ENCODE measurements at places on chromosomes 12 and 14.

- no peak for DNase-seq
Observed at GRCh38 chr14:40368314-40368713, 936.1 kb upstream of the FBXO33 start.

GRCh38 chr12:124513297-124513867 lies 54.0 kb downstream of the NCOR2 start:
- no peak for DNase-seq

DNA sequence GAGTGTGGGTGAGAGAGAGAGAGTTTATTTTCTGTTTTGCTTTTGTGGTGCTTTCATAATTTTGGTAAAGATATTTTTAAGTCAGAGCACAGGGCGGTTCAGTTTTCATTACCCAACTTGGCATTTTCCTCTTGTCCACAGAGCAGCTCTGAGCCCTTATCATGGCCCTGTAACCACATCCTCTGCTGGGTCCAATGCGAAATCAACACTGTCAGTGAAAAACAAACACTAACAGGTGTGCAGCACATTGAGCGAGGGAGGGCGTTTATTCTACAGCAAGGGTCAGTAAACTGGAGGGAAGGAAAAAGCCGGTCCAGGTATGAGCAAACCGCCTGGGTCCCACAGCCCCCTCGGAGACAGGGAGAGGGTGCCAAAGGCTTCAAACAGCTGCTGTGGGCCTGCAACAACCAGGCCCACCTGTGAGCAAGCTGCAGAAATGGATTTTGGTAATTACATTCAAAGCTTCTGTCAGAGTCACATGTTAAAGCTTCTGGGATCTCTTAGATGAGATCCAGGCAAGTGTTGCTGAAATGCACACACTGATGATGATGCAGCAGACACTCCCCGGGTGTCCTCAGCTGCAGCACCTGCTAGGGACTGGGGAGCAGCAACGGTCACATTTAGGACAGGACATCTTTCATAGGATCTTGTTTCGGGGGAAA lies 132.7 kb upstream of the DYRK2 start:
- DNase-seq, result no peak

- no peak for DNase-seq
Observed at GRCh38 chr14:89858089-89858488, 96.4 kb downstream of the EFCAB11 start.

DNA sequence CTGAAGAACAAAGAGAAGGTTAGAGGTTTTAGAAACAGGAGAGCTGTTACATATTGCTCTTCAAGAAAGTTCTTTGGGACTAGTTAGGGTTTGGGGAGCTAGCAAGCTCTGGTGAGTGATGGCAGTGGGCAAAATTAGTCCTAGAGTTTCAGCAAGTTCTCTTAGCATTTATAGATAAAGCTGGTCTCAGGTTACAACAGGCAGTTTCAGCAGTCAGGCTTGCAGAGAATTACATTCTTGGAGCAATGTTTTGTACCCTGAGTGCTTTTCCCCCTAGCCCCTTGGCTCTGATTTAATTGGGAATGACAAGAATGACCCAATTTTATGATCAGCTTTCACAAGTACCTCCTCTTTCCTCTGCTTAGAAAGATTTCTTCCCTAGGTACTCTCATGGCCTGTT lies 21.4 kb upstream of the EID3 start:
- no peak for DNase-seq

DNA sequence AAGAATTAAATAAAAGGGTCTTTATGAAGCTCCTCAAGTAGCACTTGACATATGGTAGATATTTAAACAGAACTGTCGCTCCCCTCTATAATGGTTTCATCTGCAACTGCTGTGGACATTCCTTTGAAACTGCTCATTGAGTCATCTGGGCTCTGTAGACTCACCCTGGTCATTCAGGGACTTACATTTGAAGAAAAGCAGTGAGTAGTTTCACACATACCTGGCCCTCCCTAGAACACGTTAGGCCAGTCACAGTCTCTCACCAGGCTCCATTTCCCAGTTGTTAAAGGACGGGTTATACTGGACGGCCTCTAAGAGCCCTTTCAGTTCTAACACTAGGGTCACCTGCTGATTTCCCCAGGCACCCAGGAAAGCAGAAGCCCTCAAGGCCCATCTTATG lies 217.0 kb downstream of the BCL11B start:
- DNase-seq, result no peak

DNA sequence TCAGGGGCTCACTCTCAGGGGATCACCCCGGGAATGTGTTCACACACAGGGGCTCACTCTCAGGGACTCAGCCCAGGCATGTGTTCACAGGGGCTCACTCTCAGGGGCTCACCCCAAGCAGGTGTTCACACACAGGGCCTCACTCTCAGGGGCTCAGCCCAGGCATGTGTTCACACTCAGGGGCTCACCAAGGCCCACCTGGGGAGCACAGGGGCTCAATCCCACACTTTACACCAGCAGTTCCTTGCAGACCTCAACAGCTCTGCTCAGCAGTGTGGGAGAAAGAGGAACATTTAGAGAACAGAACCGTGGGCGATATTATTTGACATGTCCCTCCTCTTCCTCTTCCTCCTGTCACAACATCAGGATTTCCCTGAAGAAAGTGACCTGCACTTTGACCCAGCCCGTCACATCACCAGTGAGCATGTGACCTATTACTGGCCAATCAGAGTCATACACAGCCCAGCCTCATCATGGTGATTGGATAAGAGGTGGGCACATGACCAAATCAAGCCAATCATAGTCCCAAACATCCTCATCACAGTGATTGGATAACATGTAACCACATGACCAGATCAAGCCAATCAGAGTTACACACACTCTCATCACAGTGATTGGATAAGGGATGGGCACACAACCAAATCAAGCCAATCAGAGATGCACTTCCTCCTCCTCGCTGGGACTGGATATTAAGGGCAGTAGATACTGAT lies 359.4 kb upstream of the SFSWAP start:
- no peak for DNase-seq

- no peak for DNase-seq
Observed at GRCh38 chr14:67137744-67138371, 51.4 kb upstream of the GARIN2 start.

- no peak for DNase-seq
Observed at GRCh38 chr14:73976125-73976524, 26.0 kb downstream of the COQ6 start.

DNA sequence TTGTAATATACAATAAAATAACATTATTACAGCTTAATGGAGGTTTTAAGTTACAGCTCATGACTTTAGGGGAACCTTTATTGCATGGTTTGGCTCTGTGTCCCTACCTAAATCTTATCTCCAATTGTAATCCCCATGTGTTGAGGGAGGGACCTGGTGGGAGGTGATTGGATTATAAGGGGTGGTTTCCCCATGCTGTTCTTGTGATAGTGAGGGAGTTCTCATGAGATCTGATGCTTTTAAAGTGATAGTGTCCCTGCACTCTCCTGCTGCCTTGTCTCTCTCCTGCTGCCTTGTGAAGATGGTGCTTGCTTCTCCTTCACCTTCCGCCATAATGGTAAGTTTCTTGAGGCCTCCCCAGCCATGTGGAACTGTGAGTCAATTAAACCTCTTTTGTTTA lies 132.1 kb upstream of the SYT1 start:
- DNase-seq, result no peak

DNA sequence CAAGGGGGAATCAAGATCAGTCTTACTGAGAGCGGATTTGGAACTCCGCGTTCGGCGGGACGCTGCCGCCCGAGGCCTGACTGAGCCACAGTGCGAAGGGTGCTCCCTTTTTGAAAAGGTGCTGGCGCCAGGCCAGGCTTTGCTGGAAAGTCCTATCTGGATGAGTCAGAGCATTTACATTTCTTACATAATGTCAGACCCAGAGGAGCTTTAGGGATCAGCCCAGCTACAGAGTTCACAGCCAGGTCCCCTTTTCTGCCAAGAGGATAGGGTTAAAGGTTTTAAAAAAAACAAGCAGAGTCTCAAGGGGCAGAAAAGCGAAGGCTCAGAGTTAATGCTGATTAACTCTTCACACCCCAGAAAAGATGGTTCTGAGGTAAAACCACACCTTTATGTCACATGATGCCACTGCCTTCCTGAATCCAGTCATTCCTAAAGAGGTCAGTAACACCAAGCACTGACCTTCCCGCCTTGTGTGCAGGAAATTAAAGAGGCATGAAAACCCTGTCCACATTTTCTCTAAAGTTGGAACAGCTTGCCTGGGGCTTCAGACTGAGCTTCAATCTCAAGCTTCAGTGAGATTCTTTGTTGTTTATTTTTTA lies 11.7 kb upstream of the FBXL14 start:
- peak; percentile 46 for DNase-seq
